ENCODE measurements at places on chromosomes 4 and X.

DNA sequence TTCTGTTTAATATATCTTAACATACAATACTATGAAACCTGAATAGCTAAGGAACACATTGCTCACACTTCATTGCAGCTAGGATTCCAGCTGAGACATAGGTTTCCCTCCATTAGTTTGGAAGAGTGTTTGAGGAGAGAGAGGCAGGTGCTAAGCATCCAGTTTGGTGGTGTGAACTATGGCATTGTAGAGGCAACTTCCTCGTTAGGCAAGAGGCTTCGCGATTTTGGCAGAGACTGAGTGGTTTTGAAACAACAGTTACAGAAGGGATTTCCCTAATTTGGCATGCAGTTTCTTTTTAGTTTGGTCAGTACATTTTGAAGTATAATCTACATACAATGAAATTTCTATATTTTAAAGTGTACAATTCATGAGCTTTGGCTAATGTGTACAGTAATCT lies 117.1 kb upstream of the BMP3 start:
- DNase-seq: no peak

- peak; percentile 34 for DNase-seq
Observed at GRCh38 chrX:110407910-110408545, 49.4 kb downstream of the RTL9 start.

GRCh38 chrX:30864383-30864785 lies 24.7 kb downstream of the TAB3 start:
- no peak for DNase-seq

DNA sequence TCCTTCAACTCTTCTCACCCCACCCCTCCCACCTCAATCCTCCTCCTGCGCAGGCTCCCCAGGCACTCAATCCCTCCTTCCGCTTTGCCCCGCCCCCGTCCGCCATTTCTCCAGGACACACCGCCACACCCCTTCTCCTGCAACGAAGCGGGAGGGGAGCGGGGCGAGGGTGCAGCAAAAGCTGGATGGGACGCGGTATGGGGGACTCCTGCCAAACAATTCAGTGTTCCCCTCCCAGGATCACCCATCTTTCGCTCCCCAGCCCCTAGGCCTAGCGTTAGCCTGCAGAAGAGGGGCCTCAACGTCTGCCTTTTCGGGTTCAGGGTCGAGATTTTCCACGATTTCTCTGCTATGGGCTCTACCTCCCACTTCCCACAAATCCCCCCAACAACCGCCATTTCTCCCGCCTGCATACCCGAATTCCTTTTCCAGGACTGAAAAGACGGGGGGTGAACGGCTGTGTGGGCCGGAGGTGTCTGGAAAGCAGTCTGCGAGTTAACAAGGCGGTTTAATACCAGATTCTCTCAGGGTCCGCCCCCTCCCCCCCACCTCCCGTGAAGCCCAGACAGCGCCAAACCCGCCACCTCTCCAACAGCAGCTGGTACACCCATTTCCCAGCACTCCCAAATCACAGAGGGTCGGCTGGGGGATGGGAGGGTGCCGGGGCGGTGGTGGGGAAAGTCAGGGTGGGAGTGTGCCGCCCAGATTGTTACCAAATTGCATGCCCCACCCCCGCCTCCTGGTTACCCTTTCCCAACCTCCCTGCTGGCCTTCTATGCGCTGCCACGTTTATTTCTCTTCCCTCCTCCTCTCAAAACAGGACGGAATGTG lies 774 bp downstream of the ARMCX2 start:
- peak; percentile 42 for DNase-seq

DNA sequence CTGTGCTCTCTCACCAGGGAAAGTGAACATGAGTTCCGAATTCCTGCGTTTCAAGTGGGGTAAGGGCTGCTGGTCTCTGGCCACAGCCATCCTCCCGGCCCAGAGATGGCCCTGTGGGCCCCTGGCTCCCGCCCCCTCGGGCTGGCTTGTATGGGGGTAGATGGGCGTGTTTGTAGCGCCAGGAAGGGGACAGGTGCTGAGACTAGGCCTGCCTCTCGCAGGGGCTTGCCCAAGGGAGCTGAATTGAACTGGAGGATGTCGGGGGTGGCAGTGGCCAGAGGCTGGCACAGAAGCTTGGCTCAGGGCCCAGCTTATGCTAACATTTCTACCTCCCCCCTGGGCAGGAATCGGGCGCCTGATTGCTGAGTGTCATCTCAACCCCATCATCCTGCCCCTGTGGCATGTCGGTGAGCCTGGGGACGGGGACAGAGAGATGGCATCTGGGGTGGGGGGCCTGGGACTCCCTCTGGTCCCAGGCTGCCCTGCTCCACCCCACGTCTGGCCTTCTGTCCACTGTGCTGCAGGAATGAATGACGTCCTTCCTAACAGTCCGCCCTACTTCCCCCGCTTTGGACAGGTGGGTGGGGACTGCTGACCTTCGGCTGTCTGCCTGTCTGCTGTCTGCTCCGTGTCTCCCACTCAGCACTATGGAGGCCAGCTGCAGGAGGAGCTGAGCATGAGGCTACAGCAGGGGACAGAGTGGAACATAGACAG lies 8.5 kb downstream of the TAFAZZIN start:
- DNase-seq: no peak

- DNase-seq: no peak
Observed at GRCh38 chr4:1714303-1715001, 2.3 kb upstream of the SLBP start.
